NCI-H1436 (cell line): ENCODE measurements at places on chromosomes 2 and 18.

DNA sequence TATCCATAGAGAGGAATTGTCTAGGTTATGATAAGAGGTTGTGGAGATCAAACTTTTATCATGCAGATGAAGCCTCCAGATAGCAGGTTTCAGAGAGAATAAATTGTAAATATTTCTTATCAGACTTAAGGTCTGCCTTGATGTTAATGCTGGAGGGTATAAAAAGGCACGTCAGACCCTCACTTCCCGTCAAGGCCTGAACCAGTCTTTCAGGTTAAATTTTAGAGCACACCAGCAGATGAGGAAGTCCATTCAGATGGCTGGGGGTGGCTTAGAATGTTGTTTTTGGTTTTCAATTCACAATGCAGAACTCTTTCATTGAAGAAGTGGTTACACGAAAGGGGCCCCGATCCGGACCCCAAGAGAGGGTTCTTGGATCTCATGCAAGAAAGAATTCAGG lies 144.4 kb upstream of the FBXO11 start:
- no peak for DNase-seq

DNA sequence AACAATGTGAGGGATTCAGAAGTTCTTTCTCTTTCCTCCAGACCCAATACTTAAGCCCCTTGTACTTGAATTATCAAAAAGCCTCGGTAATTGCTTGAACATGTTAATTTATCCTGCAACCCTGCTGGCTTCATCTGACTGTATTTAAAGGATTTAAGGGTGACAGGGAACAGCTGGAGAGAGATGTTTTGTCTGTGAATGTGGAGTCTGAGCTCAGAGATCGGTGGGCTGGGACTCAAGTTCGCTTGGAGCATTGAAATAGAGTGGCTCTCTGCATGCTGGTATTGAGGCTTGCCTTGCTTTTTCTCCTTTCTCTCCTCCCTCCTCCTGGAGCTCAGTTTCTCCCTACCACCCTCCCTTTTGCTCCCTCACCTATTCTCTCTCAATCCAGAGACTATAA lies 73.6 kb downstream of the BOD1L2 start:
- DNase-seq: no peak

DNA sequence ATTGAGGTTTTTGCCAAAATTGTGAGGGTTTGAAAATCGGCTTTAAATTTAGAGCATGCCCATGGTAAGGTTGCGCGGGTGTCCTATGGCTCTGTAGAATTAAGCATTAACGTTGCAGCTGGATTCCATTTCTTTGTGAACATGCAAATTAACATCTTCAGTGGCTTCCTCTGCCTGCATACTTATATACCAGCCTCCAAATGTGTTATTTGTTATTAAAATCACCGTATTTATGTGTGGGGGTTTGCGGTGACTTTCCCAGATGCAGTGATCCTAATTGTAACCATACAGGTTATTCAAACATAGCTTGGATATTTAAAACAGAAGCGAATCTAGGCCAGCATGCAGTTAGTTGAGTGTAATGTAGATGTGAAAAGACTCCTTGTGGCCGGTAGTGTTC lies 80.2 kb downstream of the TGOLN2 start:
- no peak for DNase-seq

GRCh38 chr2:19346983-19347618 lies 11.3 kb downstream of the OSR1 start:
- no peak for DNase-seq

GRCh38 chr2:85157345-85157744 lies 24.2 kb downstream of the TCF7L1 start:
- DNase-seq: no peak

DNA sequence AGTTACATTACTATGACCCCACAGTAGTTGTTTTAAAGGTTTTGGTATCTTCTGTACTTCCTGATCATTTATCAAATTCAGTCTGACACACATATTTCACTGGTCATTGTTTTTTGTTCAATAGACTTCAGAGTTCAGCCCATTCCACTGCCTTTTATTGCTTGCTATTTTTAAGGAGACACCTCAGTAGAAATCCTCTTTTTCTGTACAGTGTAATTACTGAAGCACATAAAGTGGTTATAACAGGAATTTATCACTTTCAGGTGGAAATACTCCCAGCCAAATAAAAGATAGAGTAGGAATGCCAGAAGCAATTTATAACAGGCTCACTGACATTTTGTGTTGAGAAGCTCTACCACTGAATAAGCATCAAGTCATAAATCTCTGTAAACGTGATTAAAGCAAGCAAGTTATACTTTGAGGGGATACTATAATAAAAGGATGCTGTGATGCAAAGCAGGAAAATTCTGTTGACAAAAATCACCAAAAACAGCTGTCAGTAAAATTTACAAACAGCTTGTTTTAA lies 6.6 kb upstream of the BARD1 start:
- DNase-seq: no peak
